AG04450 (cell line): ENCODE measurements at places on chromosomes 11 and 22.

- no peak for DNase-seq
Measured at GRCh38 chr11:130145975-130146776, 13.4 kb upstream of the ST14 start.

DNA sequence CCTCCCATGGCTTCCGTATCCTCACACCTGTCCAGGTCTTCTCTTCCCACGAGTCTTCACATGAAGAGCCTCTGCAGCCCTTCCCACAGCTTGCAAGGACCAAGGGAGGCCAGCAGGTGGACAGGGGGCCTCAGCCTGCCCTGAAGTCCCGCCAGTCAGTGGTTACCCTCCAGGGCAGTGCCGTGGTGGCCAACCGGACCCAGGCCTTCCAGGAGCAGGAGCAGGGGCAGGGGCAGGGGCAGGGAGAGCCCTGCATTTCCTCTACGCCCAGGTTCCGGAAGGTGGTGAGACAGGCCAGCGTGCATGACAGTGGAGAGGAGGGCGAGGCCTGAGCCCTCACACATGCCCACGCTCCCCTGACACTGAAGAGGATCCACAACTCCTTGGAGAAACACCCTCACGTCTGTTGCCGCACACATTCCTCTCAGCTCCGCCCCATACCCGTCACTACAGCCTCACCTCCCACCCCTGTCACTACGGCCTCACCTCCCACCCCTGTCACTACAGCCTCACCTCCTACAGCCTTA is 8.3 kb downstream of the SSH3 start:
- DNase-seq = no peak

DNA sequence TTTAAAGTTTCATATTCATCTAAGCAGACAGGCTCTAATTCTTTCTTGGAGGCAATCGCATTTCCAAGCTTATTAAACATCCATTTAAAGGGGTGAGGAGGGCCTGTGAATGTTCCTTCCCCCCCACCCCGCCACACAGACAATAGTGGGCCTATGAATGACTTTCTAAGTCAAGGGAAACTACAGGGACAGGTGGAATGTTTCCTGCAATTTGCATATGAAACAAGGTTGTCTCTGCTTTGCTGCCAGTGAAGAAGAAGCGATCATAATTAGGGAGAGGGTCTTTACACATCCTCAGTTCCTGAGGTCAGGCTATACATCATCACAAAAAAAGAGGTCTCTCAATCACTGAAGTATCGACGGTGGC is 127.9 kb upstream of the OPCML start:
- no peak for DNase-seq

DNA sequence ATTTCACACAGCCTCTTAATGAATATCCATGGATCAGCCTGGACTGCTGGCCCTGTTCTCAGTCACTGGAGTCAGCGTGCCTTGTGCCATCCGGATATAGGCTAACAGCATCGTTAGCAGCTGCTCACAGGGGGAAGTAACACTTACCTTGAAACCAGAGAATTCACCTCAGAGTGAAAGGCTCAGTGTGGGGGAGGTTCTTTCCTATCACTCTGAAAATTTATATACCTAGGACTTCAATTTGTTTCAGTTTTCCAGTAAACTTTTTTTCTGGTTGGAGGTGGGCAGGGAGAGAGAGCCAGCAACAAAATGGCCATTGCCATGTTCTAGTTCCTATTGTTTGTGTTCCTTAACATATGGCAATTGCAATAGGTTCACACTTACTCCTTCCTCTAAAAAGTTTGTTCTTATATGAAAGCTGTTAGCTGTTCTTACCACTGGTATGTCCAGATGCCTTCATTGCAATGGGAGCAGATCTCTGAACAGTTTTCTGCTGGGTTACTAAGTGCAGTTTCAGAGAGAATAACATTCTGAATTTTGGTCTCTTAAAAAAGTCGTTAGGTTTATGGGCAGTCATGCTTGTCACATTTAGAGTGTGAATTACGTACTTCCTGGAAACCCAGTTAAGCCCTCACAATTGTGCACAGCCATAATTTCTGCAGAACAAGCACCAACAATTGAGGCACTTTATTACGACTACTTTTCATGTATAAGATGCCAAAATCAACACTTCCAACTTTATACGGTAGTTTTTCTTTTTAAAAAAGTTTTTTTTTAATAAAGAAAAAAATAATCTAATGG is 247.6 kb downstream of the CADM1 start:
- no peak for DNase-seq

DNA sequence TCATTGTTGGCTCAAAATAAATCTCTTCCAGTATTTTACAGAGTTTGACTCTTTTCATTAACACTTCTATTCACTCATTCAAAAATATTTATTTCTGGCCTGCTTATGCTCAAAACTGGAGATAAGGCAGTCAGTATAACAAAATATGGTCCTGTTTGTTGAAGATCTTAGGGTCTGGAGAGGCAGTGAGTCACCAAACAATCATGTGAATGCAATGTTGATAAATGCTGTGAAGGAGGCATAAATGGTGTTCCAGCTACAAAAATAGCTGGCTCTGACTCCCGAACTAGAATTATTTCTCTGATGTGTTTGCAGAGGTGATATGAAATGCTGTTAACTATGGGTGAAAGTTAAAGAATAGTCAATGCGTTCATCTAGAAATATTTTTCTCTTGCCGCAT is 390.6 kb downstream of the AASDHPPT start:
- DNase-seq = no peak

- no peak for DNase-seq
Measured at GRCh38 chr22:26174280-26174679, 5.0 kb downstream of the SEZ6L start.

DNA sequence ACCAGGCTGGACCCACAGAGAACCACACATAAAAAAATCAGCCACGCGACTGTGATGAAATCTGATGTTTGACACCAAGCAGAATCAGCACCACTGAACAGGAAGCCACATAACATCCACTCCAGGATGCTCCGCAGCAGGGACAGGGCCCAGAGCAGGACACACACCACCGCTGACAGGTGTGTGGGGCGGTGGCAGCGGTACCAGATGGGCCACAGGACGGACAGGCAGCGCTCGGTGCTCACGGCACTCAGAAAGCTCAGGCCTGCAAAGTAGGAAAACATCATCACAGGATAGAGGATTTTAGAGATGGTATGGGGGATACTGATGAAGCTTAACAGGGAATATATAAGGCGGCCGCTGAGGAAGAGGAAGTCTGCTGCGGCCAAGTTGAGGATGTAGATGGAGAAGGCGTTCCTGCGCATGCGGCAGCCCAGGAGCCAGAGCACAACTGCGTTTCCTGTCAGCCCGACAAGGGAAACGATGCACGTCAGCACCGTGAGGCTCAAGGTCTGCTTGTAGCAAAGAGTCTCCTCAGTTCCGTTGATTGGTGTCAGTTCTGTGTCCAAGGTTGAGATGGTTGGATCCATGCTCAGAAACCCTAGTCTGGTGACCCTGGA is 4.9 kb downstream of the MRGPRX1 start:
- no peak for DNase-seq

GRCh38 chr11:57131080-57131790 is 50.5 kb upstream of the LRRC55 start:
- DNase-seq = no peak

DNA sequence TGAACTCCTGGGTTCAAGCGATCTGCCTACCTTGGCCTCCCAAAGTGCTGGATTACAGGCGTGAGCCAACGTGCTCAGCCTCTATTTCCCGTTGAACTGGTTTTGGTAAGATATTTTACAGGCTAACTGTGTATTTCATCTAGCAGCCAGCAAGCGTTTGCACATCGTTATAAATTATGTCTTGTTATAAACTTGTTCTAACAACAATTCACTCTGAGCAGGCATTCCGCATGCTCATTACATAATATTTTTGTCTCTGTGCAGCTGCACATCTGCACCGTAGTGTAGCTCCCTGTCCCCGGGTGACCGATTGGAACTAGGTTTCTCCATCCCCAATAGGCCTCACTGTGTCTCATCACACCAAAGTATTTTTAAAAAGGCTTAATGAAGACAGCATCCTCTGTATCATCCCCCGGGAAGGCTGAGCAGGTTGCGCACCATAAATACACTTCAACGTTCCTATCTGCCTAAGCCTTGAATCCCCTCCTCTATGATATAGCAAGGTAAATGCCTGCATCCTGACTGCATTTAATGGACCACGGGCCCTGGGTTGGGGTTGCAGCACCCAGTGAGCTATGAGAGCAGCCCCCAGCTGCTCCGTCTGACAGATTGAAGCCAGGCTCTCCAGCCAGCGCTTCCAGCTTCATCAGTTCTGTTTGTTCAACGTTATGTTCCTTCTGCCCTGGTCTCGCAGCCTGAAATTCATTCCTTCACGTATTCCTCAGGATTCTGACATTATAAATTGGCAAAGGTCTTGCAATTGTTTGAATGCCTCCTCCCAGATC is 47.7 kb downstream of the TST start:
- no peak for DNase-seq

DNA sequence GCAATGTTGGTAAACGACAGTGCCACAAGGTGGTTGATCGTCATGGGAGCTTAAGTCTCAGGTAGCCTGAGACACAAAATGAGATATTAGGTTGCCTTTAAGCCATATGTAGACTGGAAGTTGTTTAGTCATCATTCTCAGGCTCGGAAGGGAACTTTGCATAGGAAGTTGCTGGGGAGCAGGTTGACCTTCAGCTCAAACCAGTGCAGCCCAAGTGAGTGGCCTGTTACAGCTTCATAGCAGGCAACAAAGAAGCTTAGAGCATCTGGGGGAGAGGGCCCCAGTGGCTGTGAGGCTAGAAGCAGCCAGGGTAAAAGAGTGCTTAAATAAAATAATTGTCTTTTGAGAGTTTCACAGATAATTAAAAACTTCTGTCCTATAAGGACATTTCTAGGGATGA is 404.0 kb downstream of the GUCY1A2 start:
- DNase-seq = no peak

GRCh38 chr22:50536226-50536625 is 6.4 kb upstream of the TYMP start:
- DNase-seq = no peak

- DNase-seq = no peak
Measured at GRCh38 chr11:6476571-6476970, 2.8 kb upstream of the TRIM3 start.

DNA sequence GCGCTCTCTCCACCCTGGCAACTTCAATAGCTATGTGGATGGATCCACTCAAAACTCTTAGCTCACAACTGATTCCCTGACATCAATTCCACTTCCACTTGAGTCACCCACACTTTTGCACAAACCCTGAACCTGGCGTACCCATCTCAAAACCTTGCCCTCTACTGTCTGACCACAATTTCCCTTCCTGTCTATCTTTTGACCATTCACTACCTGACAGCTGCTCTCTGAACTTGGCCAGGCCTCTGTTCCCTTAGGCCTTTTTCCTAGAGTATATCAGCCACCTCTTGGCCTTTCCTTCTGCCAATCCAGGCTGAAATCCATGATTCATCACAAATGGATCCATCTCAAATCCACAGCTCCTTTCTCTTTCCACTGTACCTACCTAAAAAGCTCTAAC is 106.0 kb downstream of the RPL27A start:
- no peak for DNase-seq

DNA sequence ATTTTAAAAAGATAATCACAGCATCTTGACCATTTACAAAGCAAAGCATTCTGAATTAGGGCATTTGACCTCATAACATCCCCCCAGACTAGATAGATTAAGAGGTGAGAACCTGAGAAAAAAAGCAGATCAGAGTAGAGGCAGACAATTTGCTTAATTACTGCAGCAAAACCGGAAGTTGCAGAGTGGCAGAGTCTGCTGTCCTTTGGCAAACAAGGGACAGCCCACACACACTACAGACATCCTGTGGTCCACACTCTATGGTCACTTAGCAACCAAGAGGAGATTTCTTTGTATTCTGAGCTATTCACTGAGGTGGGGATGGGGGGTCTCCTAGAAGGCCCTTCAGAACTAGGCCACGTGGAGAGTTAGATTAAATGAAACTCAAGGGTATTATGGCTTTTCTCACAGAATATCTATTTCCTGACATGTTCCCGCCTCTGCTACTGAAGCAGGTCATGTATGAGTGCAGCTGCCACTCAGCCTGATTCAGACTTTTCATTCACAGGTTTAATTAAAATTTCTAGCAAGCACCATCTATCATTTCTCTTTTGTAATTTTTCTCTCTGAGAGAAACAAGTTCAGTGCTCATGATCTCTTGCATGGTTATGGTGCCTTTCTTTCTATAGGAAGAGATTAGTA is 48.5 kb downstream of the SVIP start:
- no peak for DNase-seq
